ENCODE measurements at places on chromosomes 1 and 21. TPM values are rescaled to one million over a fixed set of nuclear protein-coding genes. Genes with fewer than 3 reads are reported as not detected.

DMRTA2 gene
- not detected for total RNA-seq

GRCh38 chr21:31725202-31725839 lies 6.6 kb downstream of the SCAF4 start:
- no peak for DNase-seq

GRCh38 chr1:91065337-91065736 lies 43.5 kb upstream of the ZNF644 start:
- DNase-seq: no peak

RSBN1 gene
- total RNA-seq: 44.2 TPM
